K562 (cell line): ENCODE measurements at places on chromosomes 1 and 21.

- no peak for DNase-seq
These were observed 70.0 kb upstream of the KIAA0040 start for GRCh38 chr1:175262621-175263020.

DNA sequence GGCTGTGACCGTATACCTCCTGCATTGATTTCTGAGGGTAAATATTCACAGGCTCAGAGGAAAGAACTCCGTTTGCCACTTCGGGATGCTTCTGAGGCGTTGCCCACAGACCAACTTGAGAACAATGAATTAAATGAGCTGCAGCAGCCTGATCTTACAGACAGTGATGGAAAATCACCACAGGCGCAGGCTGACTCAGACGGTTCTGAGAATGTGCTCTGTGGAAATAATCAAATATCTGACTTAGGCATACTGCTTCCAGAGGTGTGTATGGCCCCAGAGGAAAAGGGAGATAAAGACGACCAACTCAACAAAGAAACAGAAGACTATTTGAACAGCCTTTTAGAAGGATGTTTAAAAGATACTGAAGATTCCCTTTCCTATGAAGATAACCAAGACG, 76.7 kb upstream of the SCCPDH start:
- no peak for DNase-seq

DNA sequence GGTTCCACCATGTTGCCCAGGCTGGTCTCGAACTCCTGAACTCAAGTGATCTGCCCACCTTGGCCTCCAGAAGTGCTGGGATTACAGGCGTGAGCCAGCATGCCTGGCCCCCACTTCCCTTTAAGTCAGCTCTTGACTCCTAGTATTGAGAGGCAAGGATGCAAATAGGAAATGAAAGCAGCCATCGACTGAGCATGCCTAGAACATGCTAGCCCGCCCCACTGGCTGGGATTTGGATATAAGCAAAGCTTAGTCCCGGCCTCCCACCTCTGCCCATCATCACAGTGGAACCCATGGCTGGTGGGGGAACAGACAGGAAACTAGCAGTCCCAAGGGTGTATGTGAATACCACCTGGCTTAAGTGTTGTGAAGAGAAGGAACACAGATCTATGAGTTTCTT, 10.5 kb downstream of the C1orf167 start:
- no peak for DNase-seq

GRCh38 chr1:9425859-9426258, 113.4 kb upstream of the SLC25A33 start:
- no peak for DNase-seq

DNA sequence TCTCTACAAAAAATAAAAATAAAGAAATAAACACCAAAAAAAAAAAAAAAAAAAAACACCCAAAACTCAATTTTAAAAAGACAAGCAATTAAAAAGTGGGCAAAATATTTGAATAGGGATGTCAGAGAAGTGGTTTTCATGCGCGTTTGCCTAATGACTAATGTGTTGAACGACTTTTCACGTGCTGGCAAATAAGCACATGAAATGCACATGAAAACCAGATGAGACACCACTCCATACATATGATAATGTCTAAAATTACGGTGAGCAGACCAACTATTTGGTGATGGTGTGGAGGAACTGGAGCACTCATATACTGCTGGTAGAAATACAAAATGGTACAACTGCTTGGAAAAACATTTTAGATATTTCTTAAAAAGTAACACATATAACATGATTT, 39.4 kb upstream of the UHMK1 start:
- no peak for DNase-seq

DNA sequence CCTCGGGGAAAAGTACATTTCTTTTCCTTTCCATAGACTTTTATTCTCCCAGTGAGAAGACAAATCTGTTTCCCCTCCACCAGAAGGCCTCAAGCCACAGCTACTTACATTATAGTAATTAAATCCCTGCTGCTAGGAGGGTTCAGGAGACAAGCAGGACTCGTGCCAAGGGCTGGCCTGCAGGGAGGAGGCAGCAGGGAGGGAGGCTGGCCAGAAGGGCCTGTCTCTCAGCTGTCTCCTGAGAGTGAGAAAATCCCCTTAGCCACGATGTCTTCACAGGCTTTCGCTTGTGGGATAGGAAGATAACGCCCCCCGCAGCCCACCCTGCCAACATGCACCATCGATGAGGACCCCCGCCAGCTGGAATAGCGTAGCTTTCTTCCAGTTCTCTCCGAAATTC, 14.0 kb downstream of the KCNN3 start:
- no peak for DNase-seq

- no peak for DNase-seq
These were observed 95.6 kb upstream of the TSPAN2 start for GRCh38 chr1:115184951-115185331.
